ENCODE measurements at places on chromosomes 12 and 14. TPM values are rescaled to one million over a fixed set of nuclear protein-coding genes. Genes with fewer than 3 reads are reported as not detected.
A peak's percentile ranks its signal among the peaks of the same experiment; 100 is the strongest.

- no peak for DNase-seq
Measured at GRCh38 chr12:52257074-52257551, 17.3 kb upstream of the KRT86 start.

- peak; percentile 5 for DNase-seq
Measured at GRCh38 chr14:56953884-56954283, 143.6 kb upstream of the OTX2 start.

DNA sequence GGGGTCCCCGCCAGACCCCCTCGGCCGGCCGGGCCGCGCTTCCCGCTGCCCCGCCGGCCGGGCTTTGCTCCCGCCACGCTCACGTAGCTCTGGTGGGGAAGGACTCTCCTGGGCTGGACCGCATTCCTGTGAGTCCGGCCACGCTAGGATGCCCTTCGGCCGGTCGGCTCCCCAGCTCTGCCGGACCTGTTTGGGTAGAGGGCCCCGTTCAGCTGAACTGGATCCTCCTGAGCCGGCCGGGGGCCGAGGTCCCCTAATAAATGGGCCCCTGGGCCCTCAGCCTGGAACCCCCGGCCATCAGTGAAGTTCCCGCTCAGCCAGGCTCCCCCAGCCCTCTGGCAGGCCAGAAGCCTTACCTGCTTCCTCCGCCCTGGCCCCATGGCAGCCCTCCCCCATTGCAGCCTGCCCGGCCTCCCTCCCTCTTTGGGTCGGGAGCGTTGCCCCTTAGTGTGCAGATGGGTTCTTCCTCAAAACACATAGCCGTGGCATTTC is 593 bp downstream of the UNC119B start:
- DNase-seq, result no peak

Gene FAIM2
- 7.3 TPM for polyA plus RNA-seq

- no peak for DNase-seq
Measured at GRCh38 chr12:107619831-107620230, 65.8 kb upstream of the PWP1 start.

- DNase-seq, result no peak
Measured at GRCh38 chr12:83527810-83528209, 841.1 kb downstream of the TMTC2 start.

- no peak for DNase-seq
Measured at GRCh38 chr14:41799817-41800216, 193.1 kb downstream of the LRFN5 start.

DNA sequence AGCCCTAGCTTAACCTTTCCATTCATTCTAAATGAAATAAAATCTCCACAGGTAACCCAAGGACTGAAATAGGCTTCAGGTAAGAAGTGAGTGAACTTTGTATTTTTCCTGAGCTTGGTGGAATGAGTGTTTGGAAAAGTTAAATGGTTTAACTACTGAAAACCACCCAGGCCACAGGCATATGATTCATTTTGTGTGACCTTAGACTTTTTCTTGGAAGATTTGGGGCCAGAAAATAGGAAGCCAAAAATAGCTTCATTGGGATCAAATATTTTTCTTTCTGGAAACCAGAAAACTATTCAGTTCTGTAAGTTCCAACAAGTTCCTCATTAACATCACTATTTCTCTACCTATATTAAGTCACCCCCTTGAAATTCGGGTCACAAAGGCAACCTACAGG is 212.6 kb downstream of the PCNX1 start:
- no peak for DNase-seq

DNA sequence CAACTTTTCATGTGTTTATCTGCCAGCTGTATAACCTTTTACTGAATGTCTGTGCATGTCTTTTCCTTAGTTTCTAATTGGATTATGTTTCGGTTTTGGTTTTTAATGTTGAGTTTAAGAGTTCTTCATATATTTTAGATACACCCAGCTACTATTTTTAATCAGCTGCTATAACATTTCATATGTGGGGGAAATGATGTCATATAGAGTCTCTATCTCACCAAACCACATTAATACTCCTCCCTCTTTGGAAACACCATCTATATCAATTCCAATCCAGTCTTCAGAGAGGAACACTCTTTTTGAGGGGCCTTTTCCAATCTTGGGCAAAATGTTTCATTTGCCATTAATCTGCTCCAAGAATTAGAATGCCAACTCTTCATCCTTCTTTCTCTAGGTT is 28.5 kb upstream of the GCH1 start:
- no peak for DNase-seq

- no peak for DNase-seq
Measured at GRCh38 chr12:52768479-52769200, 8.5 kb downstream of the KRT76 start.

DNA sequence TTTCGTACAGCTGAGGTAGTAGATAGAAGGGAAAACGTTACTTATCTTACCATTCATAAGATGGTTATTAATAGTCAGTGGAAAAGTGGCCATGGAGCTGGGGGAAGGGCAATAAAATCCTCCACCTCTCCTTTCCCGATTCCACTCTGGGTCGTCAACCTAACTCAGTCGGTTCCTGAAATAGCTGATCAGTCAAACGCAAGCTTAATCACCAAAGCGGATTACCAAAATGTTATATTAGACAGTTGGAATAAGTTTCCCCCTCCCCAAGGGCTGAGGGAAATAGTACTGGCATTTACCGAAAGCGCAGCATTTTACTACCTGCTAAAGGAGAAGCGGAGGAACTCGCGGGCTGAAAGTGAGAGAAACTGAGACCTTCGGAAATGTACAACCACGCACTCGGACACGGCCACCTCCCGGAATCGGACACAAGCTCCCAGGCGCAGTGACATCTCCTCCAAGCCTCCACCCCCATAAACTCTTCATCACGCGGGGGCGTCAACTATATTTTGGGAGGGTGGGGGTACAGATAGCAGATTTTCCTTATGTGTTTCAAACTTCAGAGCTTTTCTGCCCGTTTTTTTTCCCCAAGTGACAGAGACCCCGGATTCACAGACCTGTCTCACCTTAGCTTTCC is 1.2 kb downstream of the PPM1H start:
- no peak for DNase-seq

GRCh38 chr14:55302367-55303124 is 31.3 kb downstream of the FBXO34 start:
- no peak for DNase-seq

Gene ADAM20
- polyA plus RNA-seq, result 0.14 TPM

Gene PRB2
- polyA plus RNA-seq, result not detected

DNA sequence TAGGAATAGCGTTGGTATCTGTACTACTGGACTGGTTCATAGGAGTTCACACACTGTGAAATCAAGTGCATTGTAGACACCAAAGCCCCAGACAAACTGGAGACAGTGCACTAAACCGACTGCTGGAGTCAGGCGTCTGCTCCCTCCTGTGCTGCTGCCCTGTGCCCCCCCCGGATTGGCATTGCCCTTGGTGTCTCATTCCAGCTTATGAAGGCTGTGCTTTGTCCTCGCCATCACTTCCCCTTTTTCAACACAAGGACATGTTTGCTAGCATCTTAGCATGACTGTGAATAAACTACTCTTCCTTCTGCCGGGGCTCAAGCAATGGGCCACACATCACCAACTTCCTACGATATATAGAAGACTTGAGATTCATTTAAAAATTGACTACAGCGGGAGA is 84.0 kb downstream of the TMCC3 start:
- no peak for DNase-seq

DNA sequence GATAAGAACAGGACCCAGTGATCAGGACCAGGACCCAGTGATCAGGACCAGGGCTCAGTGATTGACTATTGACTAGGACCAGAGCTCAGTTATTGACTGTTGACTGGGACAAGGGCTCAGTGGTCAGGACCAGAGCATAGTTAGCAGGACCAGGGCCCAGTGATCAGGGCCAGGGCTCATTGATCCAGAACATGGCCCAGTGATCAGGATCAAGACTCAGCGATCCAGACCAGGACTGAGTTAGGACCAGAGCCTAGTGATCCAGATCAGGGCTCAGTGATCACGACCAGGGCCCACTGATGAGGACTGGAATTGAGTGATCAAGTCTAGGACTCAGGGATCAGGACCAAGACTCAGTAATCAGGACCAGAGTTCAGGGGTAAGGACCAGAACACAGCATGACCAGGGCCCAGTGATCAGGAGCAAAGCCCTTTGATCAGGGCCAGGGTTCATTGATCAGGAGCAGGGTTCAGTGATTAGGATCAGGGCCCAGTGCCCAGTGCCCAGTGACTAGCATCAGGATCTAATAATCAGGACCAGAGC is 176.0 kb downstream of the TMEM121 start:
- no peak for DNase-seq

DNA sequence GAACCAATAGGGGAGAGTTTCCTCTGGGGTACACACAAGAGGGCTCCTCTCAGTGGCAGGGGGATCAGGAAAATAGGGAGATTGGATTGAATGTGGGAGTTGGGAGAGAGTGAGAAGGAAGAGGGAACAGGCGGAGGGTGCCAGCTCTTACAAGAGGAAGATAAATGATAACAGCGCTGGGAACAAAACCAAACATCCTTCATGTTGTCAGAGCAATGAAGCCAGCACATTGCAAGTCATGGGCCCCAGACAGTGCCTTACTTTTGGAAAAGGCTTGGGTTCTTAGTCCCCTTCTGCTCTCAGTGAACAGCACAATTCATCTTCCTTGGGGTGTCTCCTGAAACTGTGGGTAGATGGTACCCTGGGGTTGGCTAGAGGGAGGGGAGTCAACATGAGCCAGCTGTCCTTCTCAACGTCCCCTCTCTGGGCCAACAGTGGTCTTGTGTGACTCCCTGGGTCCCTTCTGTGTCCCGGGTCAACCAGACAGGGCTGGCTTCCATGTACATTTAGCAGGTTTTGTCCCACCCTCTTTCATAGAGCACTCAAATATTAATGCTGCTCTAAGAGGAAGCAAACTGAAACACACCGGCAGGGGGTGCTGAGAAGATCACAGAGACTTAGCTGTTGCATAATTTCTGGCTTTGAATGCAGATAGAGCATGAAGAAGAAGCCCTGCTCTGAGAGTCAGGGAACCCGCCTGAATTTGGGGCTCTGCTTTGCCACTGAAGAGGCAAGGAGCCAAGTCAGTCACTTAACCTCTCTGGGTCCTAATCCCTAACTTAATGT is 138.5 kb downstream of the ESRRB start:
- no peak for DNase-seq

Gene TCTN2
- polyA plus RNA-seq, result 9.0 TPM

DNA sequence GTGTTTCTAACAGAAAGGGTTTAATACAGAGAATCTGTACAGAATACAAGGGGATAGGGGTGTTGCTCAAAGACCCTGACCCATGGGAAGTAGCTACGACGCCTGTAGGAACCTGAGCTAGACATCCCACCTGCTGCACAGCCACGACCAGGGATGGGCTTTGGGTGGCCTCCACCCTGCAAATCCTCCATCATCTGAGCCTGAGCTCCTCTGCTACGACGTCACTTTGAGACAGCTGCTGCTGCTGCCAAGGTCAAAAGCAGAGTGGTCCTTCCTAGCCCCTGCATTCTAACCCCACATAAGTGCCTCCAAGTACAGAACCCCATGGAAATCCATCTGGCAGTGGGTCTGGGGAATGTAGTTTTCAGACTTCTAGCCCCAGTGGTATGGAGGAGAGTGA is 43.8 kb downstream of the JAG2 start:
- no peak for DNase-seq

DNA sequence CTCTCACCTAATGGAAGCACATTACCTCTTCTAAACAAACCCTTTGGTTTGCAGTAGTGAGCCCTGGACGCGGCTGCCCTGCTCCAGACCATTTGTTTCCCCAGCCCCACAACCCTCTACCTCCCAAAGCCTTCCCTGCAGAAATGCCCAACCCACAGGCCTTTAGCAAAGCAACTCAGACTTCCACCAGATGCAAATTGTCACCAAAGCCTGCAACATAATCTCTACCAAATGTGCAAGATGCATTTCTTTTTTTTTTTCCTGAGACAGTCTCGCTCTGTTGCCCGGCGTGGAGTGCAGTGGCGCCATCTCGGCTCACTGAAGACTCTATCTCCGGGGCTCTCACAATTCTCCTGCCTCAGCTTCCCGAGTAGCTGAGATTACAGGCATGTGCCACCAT is 56.2 kb downstream of the VWF start:
- DNase-seq, result no peak

All from muscle of back (tissue), 13 donors.